ENCODE measurements at places on chromosomes 1 and 21. TPM values are rescaled to one million over a fixed set of nuclear protein-coding genes. Genes with fewer than 3 reads are reported as not detected.

DNA sequence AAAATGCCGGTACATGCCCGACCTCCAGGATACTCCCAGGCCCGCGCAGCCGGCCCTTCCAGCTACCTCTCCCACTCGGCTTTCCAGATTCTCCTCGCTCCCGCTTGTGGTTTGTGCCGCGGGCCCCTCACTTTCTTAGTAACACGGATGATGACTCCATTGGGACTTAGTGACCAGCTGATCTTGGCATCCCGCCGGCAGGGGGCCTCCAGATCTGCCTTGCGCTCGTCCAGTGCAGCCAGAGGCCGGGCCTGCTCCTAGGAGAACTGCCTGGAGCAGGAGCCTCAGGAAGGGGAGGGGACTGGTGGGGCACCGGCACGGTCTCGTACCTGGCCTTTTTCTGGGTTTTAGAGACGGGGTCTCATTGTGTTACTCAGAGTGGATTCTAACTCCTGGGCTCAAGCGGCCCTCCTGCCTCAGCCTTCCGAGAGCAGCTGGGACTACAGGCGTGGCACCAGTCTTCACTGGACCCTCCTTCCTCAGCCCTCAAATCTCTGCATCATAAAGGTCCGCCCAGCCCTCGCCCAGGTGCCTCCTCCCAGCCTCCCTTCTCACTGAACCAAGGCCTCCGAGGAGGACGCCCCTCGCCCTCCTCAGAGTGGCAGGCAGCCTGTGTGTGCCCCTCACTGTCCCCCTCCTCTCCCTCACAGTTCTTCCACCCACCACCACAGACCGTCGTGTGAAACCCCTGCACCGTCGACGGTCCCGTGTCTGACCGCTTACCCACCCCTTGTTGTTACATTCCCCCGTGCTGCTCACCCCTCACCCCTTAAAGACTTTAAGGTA, 78.6 kb downstream of the SLC25A24 start:
- no peak for DNase-seq

GRCh38 chr1:12778061-12778460, 4.5 kb downstream of the PRAMEF12 start:
- no peak for DNase-seq

AMY2A gene
- not detected for total RNA-seq

WNT9A gene
- 0.87 TPM for total RNA-seq

GRCh38 chr1:174666248-174666647, 218.5 kb downstream of the GPR52 start:
- DNase-seq, result no peak

GSTM1 gene
- total RNA-seq, result not detected

All from lung microvascular endothelial cell (primary cell).